CD4-positive, alpha-beta T cell treated with Interleukin-12 subunit alpha and Interleukin-12 subunit beta, for 1 hour (primary cell): ENCODE measurements at places on chromosomes 2 and 18.

DNA sequence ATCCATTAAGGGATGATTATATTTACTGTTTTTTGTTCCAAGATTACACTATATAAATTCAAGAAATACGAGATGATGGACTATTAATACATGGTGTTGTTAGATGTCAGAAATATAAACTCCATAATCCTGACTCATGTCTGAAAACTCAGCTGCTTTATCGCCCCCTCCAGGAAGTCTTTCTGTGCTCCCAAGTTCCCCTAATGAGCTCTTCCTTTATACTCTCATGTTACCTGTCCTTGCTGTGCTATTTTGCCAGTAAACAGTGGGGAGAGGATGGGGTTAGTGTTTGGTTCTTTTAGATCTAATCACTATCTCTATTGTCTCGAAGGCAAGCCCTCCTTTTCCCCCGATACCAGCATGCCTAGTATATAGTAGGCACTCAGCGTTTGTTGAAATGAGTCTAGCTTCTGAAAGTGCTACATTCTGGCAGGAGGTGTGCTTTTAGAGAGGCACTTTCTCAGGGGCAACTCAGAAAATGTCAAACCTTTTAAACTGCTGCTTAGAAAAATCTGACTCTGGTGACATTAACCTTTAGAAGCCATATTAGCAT is 21.4 kb upstream of the BARD1 start:
- peak; percentile 25 for DNase-seq

GRCh38 chr2:177059293-177059692 is 153.3 kb upstream of the HNRNPA3 start:
- no peak for DNase-seq

DNA sequence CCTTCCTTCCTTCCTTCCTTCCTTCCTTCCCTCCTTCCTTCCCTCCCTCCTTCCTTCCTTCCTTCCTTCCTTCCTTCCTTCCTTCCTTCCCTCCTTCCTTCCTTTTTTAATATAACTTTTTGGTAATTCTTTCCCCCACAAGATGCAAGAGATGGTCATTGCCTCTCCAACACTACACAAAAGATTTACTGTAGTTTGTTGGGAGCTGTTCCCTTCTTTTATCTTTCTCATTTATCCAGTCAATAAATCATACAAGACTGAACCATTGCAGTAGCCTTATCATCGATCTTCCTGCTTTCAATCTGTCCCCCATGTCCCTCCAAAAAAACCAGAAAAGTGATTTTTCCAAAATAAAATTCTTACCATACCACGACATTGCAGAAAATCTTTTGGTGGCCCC is 8.2 kb downstream of the APCDD1 start:
- DNase-seq: no peak

DNA sequence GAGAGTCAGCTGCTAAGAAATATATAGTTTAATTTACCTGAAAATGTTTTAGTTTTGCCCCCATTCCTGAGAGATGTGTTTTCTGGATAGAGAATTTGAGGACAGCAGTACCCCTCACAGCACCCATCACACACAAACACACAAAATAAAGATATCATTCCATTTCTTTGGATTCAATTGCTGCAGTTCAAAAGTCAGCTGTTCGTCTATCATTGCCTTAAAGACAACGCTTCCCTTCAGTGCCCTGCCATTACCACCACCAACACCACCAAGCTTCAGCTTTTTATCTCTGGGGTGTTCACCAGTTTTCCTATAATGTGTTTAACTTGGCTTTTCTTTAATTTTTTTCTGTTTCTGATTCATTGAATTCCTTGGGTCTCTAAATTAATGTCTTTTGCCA is 49.7 kb downstream of the RDH14 start:
- DNase-seq: no peak

GRCh38 chr2:16365366-16365765 is 300.3 kb downstream of the CYRIA start:
- no peak for DNase-seq

- no peak for DNase-seq
These were observed 33.8 kb downstream of the LPIN2 start for GRCh38 chr18:2979129-2979528.

DNA sequence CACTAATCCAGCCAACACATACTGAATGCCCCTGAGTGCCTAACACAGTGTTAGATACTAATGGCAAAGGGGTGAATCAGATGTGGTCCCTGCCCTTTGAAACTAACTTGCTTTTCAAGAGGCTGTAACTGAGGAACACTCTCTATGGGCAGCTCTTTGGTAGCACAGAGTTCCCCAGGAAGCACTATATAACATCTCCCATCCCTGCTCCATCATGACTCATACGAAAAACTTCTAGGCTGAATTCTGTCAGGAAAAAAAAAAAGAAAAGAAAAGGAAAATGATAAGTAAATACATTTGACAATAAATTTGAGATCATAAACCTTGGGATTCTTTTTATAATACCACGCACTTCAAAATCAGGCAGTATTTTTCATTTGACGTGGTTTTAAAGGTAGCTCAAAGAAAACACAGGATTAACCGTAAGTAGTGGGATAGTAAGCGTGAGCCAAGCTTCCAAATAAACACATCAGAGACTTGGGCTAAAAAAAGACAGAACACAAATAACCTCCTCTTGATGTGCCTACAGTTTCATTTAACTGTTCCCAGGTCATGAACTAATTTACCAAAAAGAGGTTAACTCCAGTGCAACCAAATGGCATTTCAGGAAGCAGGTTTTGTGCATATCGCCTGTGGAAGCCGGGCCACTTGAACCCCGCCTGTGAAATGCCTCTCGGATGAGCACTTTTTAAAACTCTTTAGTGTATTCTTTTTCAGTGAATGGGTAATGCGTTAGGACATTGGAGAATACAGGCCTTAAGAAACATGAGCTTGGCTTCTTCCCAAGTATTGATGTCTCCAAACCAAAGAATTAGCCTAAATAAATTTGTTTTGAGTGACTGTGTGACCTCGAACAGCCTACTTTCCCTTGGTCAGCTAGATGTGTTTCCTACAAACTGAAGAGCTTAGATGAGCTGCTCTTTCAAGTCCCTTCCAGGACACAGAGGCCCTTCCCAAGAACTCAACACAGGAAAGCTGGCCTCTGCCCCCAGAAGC is 42.0 kb downstream of the RDH14 start:
- DNase-seq: no peak

- DNase-seq: no peak
These were observed 117.5 kb downstream of the PLA2R1 start for GRCh38 chr2:159944874-159945273.

GRCh38 chr2:127420039-127420864 is 2.0 kb downstream of the PROC start:
- DNase-seq: no peak

GRCh38 chr2:112767693-112768330 is 3.4 kb upstream of the CKAP2L start:
- DNase-seq: no peak

DNA sequence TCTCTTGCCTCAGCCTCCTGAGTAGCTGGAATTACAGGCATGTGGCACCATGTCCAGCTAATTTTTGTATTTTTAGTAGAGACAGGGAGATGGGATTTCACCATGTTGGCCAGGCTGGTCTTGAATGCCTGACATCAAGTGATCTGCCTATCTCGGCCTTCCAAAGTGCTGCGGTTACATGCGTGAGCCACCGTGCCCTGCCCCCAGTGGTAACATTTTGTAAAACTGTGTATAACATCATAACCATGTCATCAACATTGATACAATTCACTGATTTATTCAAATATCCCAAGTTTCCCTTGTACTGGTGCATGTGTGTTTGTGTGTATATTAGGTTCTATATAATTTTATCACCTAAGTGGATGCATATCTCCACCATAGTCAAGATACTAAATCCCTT is 70.0 kb downstream of the PDCL3 start:
- no peak for DNase-seq

- DNase-seq: no peak
These were observed 229.9 kb upstream of the HDAC4 start for GRCh38 chr2:239630618-239631286.

- DNase-seq: no peak
These were observed 60.0 kb downstream of the IL1R2 start for GRCh38 chr2:102051692-102052277.

GRCh38 chr2:59798687-59799232 is 754.7 kb downstream of the BCL11A start:
- DNase-seq: no peak

DNA sequence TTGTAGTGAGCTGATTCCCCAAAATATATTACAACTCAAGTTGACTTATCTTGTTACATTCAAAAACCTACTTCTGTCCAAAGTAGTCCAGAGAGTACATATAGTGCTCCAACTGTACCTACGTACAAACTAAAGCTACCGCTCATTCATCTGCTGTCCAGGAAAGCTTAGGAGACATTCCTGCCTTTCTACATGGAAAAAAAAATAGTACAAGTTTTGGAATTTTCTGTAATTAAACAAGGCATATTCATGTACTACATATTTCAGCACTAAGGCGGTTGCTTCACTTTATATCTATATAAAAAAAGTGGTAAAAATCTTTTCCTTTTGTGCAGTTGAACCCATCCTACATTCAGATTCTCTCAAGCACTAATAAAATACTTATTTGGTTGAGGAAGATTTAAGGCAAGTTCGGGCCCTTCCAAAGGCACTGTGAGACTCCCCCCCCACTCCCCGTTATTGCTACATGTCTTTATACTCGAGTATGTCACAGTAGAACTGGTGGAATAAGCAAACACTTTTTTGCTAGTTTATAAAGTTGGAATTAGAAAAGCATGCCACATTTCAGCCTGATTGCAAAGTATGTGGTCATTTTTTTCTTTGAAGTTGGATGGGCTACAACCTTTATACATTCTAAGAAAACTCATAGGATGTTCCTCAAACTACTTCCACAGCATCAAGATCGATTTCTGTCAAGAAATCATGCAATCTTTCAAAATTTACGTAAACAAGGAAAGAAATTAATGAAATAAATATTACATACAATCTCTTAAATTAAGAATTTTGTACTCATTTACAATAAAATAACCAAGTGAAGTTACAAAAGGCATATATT is 3.7 kb downstream of the ZFP36L2 start:
- peak; percentile 29 for DNase-seq

DNA sequence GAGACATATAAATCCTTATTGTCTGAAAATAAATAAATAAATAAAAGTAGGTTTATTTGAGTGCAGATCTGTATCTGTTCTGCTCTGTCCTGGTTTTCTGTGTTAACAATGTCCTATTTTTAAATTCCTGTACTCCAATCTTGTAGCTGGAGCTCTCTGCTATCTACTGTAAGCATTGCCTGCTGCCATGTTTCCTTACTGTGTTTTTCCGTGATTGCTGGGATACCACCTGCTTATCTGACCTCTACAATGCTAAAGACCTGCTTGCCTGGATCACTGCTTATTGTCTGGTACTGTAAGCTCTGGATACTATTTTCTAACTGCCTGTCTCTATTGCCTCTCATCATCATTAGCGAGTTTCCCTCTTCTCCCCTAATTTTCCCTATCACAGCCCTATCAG is 11.6 kb downstream of the PTPN4 start:
- no peak for DNase-seq

DNA sequence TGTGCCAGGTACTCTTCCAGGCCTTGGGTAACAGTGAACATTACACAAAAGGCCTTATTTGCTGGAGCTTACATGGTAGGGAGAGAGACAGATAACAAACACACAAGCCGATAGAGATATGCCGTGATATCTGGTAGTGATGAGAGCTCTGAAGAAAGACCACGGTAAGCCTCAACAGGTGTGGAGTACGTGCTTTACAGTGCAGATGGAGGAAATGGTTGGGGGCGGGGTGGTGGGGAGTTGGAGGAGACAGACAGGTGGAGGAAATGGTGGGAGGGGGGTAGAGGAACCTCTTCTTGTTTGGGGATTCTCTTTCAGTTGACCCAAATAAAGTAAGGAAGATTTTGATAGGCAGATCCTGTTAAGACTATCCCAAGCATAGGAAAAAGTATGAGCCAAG is 141.1 kb upstream of the ALPP start:
- DNase-seq: no peak

GRCh38 chr2:232941912-232942594 is 71.0 kb downstream of the NGEF start:
- no peak for DNase-seq

GRCh38 chr18:10197097-10197496 is 257.3 kb upstream of the APCDD1 start:
- no peak for DNase-seq

DNA sequence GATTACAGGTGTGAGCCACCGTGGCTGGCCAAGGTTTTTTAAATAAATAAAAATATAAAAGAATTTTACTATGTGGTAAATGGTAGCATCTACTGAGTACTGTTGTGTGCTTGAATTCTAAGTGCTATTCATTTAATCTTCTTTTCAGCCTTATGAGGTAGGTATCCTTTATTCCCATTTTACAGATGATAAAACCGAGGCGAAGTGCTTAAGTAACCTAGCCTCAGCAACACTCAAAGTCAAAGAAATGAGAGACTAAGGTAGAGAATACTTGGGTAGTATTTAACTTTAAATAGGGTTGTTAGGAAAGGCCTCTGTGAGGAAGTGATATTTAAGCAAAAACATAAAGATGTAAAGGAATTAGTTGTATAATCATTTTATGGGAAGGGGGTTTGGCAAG is 5.7 kb upstream of the THOC1 start:
- DNase-seq: no peak

DNA sequence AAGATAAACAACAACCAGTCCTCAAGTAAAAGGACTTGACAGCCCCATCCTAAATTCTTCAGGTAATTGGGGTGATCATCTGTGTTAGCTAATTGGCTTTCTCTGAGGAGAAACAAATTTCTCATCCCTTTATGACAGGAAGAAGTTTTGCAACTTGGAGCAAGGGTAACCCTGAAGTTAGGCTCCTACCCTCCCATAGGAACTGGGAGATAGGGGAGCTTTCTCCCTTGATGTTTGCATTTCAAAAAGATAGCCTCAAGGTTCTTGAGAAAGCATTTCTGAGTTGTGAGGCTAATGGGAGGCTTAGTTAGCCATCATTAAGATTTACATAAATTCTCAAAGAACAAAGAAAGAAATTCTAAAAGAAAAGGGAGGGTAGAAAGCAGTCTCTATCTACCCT is 95.4 kb downstream of the MAP2 start:
- DNase-seq: no peak

DNA sequence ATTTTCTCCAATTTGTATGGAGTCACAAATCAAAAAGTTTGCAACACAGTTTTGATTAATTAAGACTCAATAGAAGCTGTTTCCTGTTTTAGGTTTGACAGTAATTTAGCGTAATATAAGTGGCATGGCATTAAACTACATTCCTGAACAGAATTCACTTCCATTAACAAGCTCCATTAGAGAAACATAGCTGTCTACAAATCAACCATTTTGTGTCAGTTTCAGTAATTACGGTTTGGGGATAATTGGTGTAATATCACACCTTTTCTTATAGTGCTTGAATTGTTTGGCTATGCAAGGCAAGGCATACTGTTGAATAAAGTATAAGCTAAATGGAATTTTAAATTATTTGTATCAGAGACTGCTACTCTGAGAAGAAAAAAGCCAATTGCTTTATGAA is 585.5 kb downstream of the CBLN2 start:
- no peak for DNase-seq

DNA sequence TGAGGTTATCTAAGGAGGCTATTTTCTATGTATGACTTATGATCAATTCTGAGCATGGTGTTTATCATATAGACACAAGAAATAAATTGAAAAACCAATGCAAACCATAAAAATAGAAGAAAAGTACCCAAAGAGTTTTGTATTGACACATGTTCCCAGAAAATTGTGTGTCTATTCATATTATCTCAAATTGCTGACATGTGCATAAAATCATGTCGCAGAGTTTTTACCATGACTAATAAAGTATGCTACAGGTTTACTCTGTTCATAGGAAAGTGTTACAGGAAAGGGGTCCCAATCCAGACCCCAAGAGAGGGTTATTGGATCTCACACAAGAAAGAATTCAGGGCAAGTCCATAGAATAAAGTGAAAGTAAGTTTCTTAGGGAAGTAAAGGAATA is 290.7 kb upstream of the NRXN1 start:
- no peak for DNase-seq

GRCh38 chr2:71925268-71926088 is 222.2 kb downstream of the CYP26B1 start:
- no peak for DNase-seq
